Activated T-helper 1 cell treated with anti-CD3 and anti-CD28 coated beads, Interleukin-12 subunit alpha, Interleukin-12 subunit beta, Interleukin-2, Interleukin-4 antibody, amounts not matched to agents 30 ng/mL and 10 ng/mL and 1 ng/mL, durations not matched to agents 14 hours and 24 hours and 36 hours (primary cell): ENCODE measurements at places on chromosomes 7 and 10. TPM values are rescaled to one million over a fixed set of nuclear protein-coding genes. Genes with fewer than 3 reads are reported as not detected.

SPDYE2 gene
- not detected in 2 replicates for total RNA-seq

WDR86 gene
- not detected in 2 replicates for total RNA-seq

PALD1 gene
- 0.83 and 0.88 TPM in 2 replicates for total RNA-seq

SUN3 gene
- not detected in 2 replicates for total RNA-seq

ACTL6B gene
- not detected in 2 replicates for total RNA-seq

ANXA8 gene
- 0.12 TPM in 1 of 2 replicates, not detected in the other for total RNA-seq

PSMA2 gene
- total RNA-seq = 187 and 194 TPM in 2 replicates

NAPEPLD gene
- 7.8 and 8.1 TPM in 2 replicates for total RNA-seq
